CD4-positive, alpha-beta T cell treated with Interleukin-15 for 4 hours (primary cell): ENCODE measurements at places on chromosomes 16 and 17.

GRCh38 chr17:56637254-56637653 lies 43.8 kb downstream of the NOG start:
- no peak for DNase-seq

DNA sequence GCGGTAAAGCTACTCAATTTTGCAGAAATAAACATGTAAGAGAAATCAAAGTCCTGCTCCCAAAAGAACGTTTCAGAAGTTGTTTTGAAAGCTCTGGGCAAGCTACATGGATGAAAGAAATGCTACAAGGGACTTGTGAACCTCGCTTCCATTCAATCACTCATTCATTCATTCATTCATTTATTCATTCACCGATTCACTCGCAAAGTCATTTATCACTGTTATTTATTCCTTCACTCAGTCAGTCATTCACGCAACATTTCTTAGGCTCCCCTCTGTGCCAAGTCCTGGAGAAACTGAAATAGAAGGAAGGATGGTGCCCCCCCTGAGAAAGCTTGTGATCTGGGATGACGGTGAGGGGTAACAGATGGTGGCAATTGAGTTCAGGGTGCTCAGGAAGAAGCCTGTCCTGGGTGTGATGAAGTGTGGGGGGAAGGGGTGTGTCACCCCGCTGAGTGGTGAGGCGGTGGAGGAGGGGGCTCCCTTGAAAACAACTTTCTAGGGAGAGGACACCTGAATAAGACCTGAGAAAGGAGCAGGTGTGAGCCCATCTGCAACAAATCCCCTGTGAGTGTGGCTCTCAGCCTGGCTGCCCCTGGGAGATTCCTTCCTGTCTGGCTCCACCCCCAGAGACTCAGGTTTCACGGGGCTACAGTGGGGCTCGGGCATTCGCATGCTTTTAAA lies 36.3 kb upstream of the PRSS54 start:
- no peak for DNase-seq

- DNase-seq = no peak
These were observed 40.6 kb downstream of the STH start for GRCh38 chr17:46039592-46040186.

GRCh38 chr16:30143347-30143702 lies 20.3 kb upstream of the MAPK3 start:
- no peak for DNase-seq
